ENCODE measurements at places on chromosomes 11 and 22.

- DNase-seq = no peak
These were observed 114.7 kb downstream of the BUD13 start for GRCh38 chr11:116657842-116658825.

- DNase-seq = no peak
These were observed 4.2 kb upstream of the CTR9 start for GRCh38 chr11:10746871-10747270.

DNA sequence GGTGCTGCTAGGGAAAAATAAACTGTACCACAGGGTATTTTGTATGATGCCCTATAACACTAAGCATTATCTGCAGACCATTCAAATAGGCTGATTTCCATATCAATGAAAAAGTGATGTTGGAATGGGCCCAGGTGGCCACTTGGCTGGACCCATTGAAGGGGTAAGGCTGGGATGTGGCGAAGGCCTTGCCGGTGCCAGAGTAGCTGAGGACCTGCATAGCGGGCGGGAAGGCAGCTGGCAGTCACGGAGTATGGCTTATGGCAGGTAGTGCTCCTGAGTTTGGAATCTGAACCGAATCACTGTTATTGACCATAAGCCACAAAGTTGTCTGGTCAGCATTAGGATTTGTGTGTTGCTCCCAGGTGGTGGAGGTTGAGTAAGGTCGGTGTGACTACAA is 131.0 kb downstream of the MICAL2 start:
- no peak for DNase-seq

GRCh38 chr11:43922295-43922648 is 20.2 kb upstream of the C11orf96 start:
- DNase-seq = no peak

- DNase-seq = no peak
These were observed 21.0 kb upstream of the MYEOV start for GRCh38 chr11:69272831-69273485.

- no peak for DNase-seq
These were observed 854 bp downstream of the ABCC8 start for GRCh38 chr11:17475666-17476316.

GRCh38 chr22:48948575-48949170 is 879.0 kb downstream of the BRD1 start:
- DNase-seq = no peak

- DNase-seq = no peak
These were observed 115.5 kb upstream of the ISX start for GRCh38 chr22:34950489-34950888.

DNA sequence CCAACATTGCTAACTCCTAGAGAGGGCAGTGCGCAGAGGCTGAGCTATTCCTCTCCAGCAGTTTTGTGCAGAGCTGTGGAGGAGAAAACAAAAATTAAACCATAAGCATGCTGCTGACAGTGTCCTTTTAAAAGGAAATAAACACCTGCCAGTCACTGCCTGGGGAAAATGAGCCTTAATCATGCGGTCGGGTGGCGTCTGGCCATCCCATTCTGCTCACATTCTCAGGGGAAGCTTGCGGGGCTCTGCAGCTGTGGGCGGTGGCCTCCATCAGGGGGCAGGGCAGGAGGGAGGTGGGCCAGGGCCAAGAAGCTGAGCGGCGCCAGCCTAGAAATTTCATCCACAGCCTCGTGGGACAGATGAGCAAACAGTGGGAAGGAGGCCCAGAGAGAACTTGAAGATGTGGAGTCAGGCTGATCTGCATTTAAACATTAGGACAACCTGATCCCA is 71.0 kb upstream of the TP53I11 start:
- no peak for DNase-seq

DNA sequence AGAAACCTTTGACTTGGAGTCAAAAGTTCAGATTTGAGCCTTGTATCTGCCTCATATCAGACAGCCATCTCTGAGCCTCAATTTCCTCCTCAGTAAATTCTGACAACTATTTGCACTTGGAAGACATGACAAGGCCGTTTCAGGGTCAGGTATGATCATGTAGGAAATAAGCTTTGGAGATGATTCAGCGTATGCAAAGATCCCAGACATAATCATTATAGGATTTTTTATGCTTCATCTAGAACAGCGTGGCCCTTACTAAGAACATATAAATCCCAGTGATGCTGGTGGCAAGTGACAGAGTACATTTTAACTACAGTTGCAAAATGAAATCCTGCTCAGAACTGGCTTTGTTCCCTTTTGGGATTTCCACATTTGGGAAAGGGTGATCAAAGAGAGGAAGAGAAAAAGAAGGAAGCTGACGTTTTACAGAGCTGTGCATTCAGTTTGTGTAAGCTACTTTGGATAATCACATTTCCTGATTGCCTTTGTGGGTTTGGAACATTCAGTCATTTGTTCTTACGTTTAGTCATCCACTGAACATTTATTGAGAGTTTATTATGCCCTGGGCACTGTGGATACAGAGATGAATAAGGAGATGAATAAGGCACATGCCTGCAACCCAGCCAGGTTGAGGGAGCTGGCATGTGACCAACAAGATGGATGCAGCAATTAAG is 81.9 kb upstream of the HEPHL1 start:
- DNase-seq = no peak

GRCh38 chr11:11553573-11553972 is 68.2 kb downstream of the GALNT18 start:
- DNase-seq = no peak

GRCh38 chr11:90564531-90564930 is 341.7 kb upstream of the CHORDC1 start:
- DNase-seq = no peak

DNA sequence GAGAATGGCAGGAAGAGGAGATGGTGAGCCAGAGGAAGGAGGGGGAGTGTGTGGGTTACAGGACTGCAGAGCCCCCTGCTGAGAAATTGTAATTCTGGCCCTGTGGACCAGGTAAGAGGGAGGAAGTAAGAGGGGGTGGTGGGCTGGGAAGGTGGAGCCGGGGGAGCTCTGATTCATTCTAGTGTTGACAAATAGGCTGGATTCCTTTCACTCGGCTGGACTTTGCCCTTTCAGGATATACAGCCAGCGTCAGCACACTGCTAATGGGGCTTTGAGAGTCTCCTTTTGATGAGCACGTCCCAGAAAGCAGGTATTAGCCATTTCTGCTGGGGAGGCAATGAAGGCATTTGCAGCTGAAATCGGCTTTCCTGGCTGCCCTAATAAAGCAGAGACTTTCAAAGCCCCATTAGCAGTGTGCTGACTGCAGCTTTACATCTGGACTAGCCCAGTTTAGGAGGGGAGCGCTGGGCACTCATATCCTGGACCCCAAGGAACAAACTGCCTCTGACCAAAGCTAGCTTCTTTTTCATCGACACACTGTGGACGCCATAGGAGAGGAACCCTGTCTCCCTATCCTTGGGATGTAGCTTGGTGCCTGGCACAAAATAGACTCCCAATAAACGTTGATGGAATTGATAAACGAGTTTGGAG is 44.8 kb upstream of the CADM1 start:
- DNase-seq = no peak

DNA sequence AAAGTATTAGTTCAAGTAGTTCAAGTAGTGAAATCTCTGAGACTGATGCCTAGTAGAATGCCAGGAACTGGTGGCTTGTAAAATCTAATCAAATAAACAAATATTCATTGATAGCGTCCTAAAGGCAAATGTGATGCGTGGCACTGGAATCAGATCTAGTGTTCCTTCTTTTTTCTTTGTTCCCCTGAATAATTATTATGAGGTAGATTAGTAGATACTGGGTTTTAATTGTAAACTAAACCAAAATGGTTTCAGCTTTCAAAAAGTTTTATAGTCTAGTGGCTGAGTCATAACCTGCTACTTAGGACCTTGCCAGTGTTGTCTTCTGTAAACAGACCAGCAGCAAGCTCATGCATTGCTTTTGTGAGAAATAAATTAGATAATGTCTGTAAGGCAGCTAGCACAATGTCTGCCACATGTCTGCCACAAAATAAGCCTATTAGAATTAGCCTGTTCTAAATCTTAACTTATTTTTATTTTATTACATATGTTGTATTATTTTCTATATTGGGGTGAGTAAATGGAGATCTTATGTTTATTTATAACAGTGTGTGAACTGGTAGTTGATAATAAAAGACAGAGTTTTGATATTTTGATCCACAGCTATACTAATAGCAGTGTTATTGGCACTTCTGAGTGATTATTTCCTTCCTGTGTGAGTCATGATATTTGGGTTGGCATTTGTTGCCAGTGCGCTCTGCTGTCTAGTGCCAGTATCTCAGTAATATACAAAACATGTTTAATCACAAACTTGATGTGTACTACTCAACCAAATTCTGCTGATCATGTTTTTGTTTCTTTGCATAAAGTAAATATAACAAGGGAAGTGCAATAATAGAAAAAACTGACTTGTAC is 135.7 kb downstream of the TMEM135 start:
- DNase-seq = no peak

GRCh38 chr11:82960779-82961143 is 59.2 kb downstream of the DDIAS start:
- DNase-seq = no peak

DNA sequence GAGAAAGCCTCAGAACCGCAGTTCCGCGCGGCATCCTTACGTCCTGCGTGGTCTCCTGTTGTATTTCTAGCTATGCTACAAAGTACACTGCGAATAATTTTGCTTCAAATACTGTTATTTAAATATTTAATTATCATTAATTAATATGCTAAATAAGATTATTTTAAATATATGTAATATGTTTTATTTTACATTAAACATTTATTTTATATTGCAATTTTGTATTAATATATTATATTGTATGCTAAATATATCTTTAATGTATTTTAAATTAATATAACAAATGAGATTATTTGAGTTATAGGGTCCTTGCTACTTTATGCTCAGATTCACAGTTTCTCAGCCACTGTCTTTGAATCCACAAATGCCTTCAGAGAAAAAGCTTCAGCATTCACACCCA is 436.7 kb downstream of the BRD1 start:
- DNase-seq = no peak

Data from GM20000 (cell line).